ENCODE measurements at places on chromosomes 11 and 22. TPM values are rescaled to one million over a fixed set of nuclear protein-coding genes. Genes with fewer than 3 reads are reported as not detected.
A peak's percentile ranks its signal among the peaks of the same experiment; 100 is the strongest.

The RFPL1 gene
- not detected for total RNA-seq

The KRTAP5-8 gene
- total RNA-seq: not detected

DNA sequence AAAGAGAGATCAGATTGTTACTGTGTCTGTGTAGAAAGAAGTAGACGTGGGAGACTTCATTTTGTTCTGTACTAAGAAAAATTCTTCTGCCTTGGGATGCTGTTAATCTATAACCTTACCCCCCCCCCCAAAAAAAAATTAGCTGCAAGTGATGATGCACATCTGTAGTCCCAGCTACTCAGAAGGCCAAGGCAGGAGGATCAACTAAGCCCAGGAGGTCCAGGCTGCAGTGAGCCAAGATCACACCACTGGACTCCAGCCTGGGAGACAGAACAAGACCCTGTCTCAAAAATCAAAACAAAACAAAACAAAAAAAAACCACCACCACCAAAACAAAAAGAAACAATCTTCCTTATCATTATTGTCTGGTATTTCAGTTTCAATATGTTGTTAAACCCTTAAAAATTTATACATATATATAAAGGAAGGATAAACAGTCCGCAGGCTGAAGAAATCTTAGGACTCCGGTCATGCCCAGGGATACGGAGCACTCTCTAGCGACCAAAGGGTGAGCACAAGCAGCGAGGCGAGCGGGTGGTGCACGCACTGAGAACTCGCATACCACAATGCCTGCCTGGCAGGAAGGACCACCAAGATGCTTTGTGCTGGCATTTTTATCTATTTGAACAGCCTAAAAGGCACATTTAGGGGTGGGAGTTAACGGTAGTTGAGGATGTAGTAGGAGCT is 6.4 kb downstream of the POLDIP3 start:
- no peak for DNase-seq

- DNase-seq: no peak
These were observed 89.7 kb upstream of the SHISAL1 start for GRCh38 chr22:44402196-44403111.

DNA sequence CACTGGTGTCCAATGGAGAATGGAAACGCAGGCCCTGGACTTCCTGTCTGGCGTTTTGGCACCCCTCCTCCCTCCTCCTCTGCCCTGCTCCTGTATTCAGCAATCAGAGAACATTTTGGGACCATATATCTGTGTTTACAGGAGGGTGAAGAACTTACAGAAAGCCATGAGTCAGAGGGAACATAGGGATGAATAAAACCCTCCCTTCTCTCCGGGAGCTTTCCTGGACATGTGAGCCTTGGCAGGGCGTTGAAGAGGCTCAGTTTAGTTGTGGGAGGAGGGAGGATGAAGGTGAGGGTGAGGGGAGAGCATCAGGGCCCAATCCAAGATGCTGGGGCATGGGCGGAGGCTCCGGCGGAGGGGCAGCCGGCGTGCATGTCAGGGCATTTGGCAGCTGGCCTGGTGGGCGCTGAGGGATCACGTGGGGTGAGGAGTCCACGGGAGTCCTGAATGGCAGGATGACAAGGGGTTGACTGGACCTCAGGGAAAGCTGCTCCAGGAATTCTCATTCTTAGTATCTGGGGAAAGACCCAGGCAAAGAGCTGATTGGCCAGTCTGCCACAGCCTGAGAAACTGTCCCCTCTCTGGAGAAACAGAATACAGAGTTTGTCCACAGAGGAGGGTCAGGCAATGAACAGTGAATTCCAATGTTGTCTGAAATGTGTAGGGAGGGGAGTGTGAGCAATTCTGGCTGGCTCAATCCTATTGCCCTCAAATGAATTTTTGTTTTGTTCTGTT is 28.9 kb downstream of the MICAL2 start:
- peak; percentile 94 for DNase-seq

- no peak for DNase-seq
These were observed 53.2 kb downstream of the NAT10 start for GRCh38 chr11:34158661-34159060.

GRCh38 chr11:117826832-117827231 is 2.3 kb upstream of the FXYD2 start:
- no peak for DNase-seq

DNA sequence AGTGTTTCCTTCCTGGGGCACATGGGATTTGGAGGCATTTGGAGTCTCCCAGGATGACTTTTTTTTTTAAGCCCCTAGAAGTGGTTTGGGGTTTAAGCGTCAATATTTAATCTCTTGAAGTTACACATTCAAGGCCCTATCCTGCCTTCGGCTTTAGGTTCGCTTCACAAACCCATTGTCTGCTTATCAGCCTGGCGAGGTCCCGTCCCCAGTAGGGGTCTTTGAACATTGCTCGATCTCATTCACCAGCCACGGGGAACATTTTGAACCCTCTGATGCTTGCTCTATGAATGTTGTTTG is 75.9 kb downstream of the KCNQ1 start:
- DNase-seq: no peak

- peak; percentile 64 for DNase-seq
These were observed 151.4 kb downstream of the BLID start for GRCh38 chr11:121964591-121964990.

The AQP11 gene
- 1.4 TPM for total RNA-seq

The KDELR3 gene
- total RNA-seq: 224 TPM

DNA sequence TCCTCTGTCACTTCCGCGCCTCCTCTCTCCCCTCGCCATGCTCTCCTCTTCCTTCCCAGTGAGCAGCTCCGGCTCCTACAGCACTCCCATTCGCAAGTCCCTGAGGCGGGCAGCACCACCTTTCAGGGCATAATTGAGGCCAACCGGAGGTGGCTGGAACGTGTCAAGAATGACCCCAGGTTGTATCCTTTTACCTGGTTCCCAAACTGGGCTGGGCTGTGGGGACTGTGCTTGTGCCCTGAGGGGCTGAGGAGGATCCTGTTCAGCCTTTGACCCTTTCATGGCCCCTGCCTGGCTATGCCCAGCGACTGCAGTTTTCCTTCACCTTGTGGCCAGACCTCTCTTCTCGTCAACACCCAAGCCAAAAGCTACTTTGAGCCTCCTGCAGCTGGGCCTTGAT is 84.1 kb downstream of the CEP164 start:
- DNase-seq: no peak
